Stimulated activated CD4-positive, alpha-beta T cell treated with anti-CD3 and anti-CD28 coated beads, Interleukin-12 subunit alpha, Interleukin-12 subunit beta, amount 100 ng/mL, for 4 hours (primary cell): ENCODE measurements at places on chromosomes 6 and 20.

DNA sequence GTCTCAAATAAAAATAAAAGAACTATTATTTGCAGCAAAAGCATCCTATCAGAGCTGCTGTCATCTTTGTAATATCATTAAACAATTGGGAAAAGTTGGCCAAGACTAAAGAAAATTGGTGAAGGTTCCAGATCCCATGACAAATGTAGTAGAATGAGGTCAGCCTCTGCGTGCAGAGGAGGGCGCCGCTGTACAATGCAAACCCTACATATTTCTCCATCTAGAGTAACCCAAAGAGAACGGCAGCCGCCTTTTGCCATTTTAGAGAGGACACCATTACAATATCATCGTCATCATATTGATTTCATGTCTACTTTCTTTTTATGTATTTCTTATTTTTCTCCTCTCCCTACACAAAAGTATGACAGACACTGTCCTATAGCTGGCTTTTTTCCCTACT is 59.5 kb downstream of the ZMYND8 start:
- DNase-seq: no peak

- no peak for DNase-seq
Measured at GRCh38 chr6:11835065-11835464, 56.5 kb upstream of the ADTRP start.

DNA sequence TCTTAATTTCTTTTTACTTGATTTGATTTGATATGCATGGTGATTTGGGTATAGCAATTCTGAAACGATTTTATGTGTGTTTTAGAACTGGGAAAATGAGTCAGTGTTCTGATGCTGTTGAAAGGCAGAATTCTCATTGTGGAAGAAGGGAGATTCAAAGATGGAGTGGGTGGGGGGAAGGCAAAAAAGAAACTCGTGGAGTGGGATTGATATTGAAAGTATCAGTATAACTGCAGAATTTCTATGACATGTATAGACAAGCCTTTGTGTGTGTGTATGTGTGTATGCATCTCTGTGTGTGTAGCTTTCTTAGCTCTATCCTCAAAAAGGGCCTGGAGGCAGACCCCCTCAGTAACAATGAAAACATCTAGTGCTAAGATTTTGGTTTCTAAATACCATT is 184.3 kb upstream of the OLIG3 start:
- DNase-seq: no peak

GRCh38 chr6:64737418-64737817 is 969.6 kb downstream of the EYS start:
- DNase-seq: no peak

DNA sequence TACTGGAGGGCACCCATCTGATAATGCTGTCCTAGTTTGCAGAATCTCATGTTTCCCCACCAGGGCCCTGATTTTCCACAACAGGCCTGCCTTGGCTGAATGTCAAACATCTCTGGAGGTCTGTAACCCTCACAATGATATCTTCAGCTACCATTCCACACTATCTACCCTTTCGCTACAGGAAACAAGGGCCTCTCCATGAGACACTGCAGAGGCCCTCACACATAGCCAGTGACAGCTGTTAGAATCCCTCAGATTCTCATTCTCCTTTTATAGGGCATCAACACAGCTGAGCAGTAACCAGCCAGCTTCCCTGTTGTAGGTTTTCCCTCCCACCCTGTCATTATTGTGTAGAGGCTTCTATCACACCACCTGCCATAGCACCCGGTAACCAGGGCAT is 29.6 kb upstream of the MICB start:
- no peak for DNase-seq

- DNase-seq: no peak
Measured at GRCh38 chr6:113599444-113599843, 257.7 kb upstream of the MARCKS start.

DNA sequence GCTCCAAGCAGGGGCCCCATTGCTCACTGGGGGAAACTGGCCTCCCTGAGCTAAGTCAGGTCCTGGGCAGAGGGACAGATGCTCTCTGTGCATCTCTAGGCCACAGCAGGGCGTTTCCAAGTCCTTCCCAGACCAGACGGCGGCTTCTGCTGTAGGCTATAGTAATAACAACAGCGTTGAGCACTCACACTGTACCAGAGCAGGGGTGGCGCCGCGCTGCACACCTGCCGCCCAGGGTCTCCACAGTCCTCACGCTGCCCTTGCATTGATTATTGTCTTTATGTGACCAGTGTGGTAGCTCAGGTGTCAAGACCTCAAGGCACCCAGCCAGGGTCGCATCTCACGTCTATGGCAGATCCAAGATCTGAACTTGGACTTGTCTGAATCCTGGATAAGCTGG is 14.9 kb upstream of the CCN5 start:
- no peak for DNase-seq

DNA sequence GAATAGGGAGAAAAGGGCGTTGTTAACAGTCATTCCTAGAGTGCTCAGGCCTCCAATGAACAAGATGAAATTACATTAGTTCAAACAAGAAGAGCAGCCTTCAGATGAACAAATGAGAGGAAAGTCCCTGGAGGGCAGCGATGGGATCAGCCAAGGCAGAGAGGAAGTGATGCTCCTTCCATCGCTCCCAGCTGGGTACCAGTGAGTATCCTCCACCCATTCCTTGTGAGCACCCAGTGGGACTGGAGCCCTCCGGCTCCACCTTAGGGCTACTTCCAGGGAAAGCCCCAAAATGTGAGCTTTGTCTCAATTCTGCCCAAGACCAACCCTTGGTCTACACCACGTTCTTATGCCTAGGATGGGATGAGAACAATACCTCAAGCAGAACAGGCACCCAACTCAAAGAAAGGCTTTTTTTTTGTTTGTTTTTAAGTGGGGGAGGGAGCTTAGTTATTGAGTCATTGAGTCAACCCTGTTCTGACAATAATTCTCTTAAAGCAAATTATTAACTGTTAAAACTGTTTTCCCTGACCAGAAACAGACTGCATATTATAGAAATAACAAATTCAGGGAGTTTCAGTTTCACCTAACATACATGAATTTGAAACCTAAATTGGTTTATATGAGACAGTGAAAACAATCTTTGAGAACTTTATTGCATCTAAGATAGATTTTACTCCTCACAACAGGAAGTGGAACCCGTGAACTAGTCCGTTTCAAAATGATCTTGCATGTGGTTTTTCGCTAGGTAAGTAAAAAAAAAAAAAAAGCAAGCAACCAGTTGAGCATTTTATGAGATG is 106.9 kb downstream of the IPCEF1 start:
- DNase-seq: no peak

GRCh38 chr6:53251033-53251672 is 97.6 kb downstream of the ELOVL5 start:
- DNase-seq: no peak

DNA sequence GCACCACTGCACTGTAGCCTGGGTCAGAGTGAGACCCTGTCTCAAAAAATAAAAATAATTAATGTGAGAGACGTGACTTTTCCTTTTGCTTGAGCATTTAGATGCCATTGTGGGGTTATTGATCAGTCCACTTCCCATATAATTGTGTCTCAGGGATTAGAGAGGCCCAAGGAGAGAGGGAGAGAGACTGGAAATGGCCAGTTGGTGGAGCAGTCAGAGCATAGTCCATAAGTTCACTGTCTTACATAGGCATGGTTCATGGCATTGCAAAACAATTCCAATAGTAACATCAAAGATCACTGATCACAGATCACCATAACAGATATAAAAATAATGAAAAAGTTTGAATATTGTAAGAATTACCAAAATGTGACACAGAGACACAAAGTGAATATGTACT is 15.2 kb upstream of the SDHAF4 start:
- DNase-seq: no peak

DNA sequence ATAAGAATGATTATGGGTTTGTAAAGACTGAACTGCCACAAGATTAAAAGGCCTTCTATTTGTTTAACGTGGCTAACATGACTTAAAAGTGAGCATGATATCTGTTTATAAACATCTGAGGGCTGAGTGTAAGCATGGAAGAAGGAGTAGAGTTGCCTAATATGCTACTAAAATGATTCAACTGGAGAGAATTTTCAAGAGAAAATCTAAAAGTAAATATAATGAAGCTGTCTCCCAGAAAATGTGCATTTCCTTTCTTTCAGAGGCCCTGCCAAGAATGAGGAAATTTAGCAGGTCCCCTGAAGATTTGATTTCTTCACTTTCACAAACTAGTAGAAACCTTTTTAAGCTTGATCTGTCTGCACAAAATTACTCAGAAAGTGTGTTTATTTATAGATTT is 4.2 kb upstream of the EYA4 start:
- DNase-seq: no peak

- DNase-seq: no peak
Measured at GRCh38 chr20:45358282-45359068, 4.5 kb upstream of the SYS1 start.
